Foreskin keratinocyte (primary cell): ENCODE measurements at places on chromosomes 4 and X. TPM values are rescaled to one million over a fixed set of nuclear protein-coding genes. Genes with fewer than 3 reads are reported as not detected.

GRCh38 chr4:150584111-150584915 is 2.4 kb downstream of the MAB21L2 start:
- DNase-seq, result no peak

GRCh38 chrX:136021160-136021559 is 35.9 kb downstream of the SLC9A6 start:
- DNase-seq, result no peak

DNA sequence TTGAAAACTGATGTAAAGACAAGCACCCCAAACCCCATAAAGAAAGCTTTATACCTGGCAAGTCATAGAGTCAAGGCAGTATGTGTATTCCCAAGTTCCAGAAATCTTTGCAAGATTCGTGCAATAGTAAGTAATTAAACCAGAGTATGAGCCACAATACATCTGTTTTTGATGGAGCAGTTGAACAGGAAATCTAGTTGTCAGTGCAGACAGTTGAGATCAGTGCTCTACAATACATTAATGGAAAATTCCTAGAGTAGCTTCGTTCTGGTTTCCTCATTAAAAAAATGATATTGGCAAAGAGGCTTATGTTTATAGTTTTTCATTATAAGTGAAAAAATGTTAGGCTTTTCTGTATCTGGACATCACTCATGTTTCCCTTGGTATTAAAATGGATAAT is 575.3 kb downstream of the TRIML1 start:
- DNase-seq, result no peak

DNA sequence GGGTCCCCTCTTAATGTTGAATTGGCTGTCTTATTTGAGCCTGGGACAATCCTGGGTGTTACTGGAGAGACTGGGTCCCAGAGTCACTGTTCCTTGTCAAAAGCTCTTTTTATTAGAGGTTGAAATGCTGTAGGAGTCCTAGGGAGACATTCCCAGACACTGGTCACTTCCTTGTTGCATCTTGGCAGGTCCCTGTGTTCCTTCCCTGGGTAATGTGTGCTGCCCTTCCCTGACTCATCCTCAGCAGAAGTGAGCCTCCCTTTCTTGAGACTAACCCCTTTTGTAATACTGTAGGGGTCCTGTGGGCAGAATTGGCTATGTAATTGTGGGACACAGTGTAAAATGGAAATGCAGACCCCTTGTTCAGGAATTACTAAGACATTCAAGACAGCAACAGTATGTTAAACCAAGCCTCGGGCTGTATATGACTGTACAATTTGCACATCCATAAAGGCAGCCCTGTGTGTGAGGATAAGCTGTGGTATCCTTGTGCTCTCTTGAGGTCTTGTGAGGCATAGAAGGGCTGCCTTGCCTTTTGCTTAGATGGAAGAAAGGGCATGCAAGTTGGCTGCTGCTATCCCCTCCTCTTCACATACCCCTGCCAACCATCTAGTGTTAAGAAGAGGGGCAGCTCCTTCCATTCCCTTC is 53.5 kb downstream of the DCLK2 start:
- no peak for DNase-seq

DNA sequence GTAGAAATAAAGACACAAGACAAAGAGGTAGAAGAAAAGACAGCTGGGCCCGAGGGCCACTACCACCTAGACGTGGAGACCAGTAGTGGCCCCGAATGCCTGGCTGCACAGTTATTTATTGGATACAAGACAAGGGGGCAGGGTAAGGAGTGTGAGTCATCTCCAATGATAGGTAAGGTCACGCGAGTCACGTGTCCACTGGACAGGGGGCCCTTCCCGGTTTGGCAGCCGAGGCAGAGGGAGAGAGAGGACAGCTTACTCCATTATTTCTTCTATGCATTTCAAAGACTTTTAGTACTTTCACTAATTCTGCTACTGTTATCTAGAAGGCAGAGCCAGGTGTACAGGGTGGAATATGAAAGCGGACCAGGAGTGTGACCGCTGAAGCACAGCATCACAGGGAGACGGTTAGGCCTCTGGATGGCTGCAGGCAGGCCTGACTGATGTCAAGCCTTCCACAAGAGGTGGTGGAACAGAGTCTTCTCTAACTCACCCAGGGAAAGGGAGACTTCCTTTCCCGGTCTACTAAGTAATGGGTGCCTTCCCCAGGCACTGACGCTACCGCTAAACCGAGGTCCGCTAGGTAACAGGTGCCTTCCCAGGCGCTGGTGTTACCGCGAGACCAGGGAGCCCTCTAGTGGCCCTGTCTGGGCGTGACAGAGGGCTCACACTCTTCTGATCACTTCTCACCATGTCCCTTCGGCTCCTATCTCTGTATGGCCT is 44.9 kb downstream of the ZBTB49 start:
- DNase-seq, result peak; percentile 36

- no peak for DNase-seq
Measured at GRCh38 chr4:86600007-86600653, 6.0 kb downstream of the PTPN13 start.

DNA sequence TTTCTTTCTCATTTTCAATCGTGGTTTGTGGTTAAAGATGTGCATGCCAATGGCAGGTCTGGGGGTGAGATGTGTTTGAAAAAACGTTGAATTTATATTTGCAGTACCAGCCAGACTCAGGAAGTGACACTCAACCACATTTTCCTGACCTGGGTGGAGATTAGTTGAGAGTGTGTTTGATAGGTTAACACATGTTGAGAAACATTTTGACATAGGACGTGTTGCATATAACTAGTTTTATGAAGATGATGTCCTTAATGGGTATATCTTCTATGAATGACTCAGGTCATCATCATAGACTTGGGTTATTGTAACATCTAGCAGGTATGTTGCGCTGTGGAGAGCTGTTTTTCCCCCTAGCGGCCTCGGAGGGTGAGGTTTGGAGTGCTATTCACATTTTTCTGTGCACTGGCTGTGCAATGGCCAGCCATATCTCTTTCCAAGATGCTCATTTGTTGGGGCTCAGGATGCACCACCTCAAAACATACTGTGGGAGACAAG is 21.7 kb upstream of the CD38 start:
- DNase-seq, result peak; percentile 85

DNA sequence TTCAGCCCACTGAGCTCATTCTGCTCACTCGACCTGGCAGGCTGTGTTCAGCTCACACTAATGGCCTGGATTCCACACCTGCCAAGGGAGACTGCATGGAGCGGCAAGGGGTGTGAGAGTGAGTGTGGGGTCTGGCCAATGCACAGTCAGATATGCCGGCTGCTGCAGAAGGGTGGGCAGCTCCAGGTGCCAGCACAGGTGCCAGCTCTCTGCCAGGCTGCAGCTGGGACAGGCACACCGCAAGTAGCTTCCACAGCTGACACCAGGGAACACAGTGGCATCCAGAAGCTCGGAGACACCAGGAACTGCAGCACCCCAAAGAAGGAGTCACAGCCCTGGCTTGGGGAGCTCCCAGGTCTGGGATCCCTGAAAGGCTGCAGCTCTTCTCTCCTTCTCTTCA is 83.7 kb downstream of the PRDM5 start:
- DNase-seq, result no peak

DNA sequence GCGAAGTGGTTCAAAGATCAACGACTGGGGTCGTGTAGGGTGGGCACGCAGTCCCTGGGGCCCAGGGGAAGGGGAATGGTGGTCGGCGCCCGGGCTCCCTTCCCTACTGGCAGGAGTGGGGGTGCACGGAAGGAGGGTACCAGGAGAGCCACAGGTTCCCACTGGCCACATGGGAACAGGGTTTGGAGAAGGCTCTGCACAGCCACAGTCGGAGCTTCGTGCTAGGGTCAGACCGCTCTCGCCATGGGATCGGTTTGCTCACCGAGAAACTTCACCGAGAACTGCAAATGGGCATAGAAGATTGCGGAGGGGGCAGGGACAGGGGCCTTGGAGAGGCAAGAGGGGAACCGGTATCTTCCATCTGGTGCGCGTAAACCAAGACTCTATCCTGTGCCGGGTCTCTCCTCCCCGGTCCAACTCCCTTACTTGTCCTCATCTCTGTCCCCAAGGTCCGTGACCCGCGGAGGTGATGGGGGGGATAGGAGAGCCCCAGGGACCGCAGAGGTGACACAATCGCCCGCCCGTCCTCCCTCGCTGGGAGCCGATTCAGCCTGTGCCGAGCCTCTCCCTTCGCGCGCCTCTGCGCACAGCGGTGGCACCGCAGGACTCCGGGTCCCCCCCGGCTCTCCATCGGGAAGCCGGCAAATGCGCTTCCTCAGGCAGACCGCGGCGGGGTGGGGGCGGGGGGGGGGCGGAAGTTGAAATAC is 1.0 kb downstream of the SCD5 start:
- peak; percentile 44 for DNase-seq

- DNase-seq, result no peak
Measured at GRCh38 chr4:73527196-73527595, 45.7 kb downstream of the AFM start.

DNA sequence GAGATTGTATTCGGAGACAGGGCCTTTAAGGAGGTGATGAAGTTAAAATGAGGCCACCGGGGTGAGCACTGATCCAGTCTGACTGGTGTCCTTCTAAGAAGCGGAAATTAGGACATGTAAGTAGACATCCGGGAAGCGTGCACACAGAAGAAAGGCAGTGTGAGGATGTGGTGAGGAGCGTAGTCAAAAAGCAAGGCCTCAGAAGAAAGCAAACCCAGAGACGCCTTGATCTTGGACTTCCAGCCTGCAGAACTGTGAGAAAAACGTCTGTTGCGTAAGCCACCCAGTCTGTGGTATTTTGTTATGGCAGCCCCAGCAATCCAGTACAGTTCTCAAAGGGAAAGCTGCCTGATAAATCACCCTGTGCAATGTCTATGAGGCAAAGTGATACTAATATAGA is 153.5 kb downstream of the KCNIP4 start:
- DNase-seq, result no peak

- no peak for DNase-seq
Measured at GRCh38 chr4:37693030-37693429, 6.9 kb upstream of the RELL1 start.

DNA sequence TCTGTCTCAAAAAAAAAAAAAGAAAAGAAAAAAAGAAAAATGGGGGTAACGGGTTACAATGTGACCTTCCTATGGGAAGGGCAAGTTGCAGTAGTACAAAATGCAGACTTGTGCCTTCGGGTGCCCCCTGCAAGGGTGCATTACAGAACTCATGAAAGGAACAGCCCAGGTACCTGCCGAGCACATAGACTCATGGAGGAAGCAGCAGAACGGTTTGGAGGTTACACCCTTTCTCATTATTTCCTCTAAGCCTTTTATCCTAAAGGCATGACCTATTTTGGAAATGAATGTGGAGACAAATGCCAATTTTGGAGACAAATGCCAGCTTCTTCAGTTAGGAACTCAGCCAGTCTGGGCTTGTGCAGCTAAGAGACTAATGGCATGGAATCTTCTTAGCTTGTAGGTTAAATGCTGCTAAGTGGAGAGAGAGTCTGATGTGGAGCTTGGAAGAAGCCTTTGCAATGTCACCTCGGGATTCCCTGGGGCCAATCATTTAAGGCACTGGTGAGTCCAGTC is 44.1 kb upstream of the PRKX start:
- DNase-seq, result peak; percentile 53

DNA sequence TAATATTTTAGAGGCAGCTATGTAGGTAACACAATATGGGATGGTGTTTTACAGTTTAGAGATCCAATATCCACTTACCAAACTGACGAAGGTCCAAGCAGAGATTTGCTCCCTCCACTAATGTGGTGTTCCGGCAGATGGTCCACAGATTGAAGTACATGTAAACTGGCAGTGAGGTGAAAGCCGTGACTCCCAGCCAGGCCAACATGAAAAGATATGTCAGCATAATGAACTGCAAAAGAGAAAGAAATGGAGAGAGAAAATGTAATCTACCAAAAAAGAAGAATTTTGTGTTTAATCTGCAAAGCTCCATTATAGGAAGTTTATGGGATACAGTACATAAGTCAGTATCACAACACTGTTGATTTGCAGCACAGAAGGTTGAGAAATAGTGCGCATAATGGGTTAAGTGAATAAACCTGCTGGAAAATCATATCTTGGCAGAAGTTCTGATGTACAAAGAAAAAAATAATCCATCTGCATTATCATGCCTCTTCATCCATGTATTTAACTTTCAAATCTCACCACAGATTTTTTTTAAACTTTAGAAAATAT is 160.2 kb downstream of the GPM6A start:
- no peak for DNase-seq

SSX3 gene
- total RNA-seq, result not detected in 2 replicates

MMAA gene
- total RNA-seq, result 3.9 and 4.8 TPM in 2 replicates

NLGN4X gene
- total RNA-seq, result 0.04 and 0.27 TPM in 2 replicates

CNKSR2 gene
- total RNA-seq, result 0.46 and 0.78 TPM in 2 replicates

RASL11B gene
- 2.3 and 2.5 TPM in 2 replicates for total RNA-seq
